ENCODE measurements at places on chromosomes 3 and 15.

DNA sequence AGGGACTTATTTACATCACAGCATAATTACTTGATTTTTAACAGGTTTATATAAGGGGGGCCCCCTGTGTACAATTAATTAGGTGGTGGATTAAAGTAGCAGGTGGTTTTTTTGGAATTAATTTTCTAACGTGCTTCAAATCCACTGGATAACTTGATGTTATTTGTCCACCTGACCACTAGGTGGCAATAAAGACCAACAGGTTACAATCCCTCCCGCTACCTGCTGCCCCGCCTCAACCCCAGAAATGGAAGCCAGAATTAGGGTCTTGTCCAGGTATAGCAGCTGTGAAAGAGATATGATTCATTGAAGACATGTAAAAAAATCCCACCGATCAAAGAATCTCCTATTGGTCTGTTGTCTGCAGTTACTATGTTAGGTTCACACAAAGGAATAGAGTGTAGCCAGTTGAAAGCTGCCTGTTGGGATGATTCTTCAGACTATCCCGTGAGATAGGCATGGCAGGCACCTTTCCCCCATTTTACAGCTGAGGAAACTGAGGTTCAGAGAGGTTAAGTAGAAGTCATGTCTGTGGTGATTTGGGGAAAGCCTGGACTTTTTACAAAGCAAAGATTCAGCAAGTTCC lies 44.0 kb downstream of the MFSD1 start:
- no peak for DNase-seq

DNA sequence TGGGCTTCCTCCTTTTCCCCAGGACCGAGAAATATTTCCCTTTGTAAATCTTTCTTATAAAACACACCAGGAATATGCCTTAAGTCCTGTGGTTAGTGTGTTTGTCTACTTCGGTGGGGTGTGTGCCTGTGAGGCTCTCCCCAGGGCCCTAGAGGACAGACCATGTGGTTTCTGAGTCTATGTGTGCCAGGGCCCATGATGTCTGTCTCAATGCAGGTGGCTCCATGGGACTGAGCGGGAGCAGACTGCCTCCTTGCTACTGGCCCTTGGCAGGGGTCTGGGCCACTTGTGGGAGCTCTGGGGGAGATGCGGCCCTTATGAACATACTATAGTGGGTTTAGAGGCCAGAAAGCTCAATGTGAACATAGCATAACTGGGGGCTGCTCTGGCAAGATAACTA lies 37.6 kb downstream of the SCN5A start:
- DNase-seq: peak; percentile 13

GRCh38 chr3:58955308-58955707 lies 94.5 kb downstream of the CFAP20DC start:
- DNase-seq: no peak

GRCh38 chr15:33293713-33294334 lies 16.9 kb upstream of the RYR3 start:
- no peak for DNase-seq

DNA sequence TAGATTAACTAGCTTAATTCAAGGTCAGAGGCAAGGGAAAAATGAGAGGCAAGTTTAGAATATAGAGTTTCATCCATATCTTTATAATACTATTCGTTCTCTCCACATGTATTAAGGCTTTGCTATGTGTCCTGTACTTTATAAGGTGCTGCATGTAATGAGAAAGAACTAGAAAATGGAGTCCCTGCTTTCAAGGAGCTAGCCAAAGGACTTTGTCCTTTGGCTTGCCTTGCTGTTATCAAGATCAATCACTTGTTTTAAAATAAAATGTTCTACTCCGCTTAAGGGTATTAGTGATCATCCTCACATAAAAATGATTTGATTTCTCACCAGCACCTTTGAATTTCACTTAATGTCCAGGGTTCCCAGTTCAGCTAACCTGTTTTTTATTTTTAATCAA lies 470.9 kb downstream of the WDR72 start:
- DNase-seq: no peak

All from upper lobe of right lung (tissue), 1 donor.